ENCODE measurements at places on chromosomes 12 and 14. TPM values are rescaled to one million over a fixed set of nuclear protein-coding genes. Genes with fewer than 3 reads are reported as not detected.
A peak's percentile ranks its signal among the peaks of the same experiment; 100 is the strongest.

Gene STAB2
- total RNA-seq: 0.35 TPM

Gene KCNA5
- total RNA-seq: 0.13 TPM

Gene ZCCHC8
- 14.9 TPM for total RNA-seq

Gene EIF5
- 267 TPM for total RNA-seq

Gene PSME1
- total RNA-seq: 121 TPM

- DNase-seq: no peak
Observed at GRCh38 chr12:123106640-123107359, 44.1 kb downstream of the PITPNM2 start.

DNA sequence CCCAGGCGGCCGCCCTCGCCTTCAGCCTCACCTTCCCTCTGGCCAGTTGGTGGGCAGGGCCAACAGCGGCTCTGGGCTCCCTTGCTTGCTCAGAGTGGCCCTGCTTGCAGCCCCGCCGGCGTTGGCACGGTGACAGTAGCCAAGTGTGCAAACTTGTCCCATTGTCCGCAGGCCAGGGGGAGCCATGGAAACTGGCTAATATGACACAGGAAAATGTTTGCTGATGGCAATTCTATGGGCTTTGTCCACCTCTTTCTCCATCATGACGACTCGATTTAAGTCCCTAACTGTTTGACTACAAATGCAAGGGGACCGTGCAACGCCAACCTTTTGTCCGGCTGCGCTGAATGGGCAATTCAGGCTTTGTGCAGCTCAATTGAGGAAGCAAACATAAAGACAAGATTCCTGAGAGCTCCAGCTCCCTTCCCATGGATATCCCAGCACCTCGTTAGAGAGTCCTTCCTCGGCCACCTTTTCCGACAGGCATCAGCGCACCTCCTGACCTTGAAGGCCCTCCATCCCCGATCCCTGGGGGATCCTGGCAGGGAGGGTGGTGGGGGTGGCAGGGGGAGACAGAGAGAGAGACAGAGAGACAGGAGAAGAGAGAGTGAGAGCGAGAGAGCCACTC lies 785 bp upstream of the FAM181A start:
- DNase-seq: no peak

DNA sequence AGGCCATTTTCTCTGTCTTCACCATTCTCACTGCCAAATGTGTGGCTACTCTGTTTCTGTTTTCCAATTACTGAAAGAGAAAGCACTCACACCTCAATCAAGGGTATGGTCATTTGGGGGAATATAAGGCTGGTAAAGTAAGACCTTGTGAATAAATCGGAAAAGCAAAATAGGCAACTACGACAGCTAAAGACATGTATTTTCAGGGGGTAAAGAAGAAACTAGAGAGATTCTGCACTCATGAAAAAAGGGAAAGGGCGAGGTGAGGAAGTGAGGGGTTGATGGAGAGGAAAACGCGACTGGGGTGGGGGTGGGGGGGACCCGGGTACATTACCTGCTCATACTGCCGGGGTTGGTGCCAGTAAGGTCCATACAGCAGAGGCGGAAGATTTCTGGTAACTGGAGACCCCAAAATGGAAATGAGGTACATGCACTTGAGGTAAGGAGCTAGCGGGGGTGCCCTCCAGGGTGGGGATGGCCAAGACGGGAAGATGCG lies 19.3 kb downstream of the CHD8 start:
- DNase-seq: no peak

DNA sequence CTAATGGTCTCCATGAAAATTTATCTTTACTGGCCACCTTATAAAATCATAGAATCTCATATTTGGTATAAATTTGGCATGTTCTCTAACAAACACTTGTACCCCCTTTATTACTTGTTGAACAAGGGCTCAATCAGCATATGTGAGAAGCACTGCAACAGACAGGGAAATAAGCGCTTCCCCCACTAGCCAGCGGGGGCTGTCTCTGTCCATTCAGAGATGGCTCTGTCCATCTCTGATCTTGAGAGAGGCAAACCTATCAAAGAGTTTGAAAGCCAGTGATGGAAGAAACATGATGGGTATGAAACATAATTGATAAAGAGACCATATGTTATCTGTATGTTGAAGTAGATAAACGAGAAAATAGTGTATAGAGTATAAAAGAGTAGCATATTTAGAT lies 326.8 kb downstream of the PDZRN4 start:
- no peak for DNase-seq

DNA sequence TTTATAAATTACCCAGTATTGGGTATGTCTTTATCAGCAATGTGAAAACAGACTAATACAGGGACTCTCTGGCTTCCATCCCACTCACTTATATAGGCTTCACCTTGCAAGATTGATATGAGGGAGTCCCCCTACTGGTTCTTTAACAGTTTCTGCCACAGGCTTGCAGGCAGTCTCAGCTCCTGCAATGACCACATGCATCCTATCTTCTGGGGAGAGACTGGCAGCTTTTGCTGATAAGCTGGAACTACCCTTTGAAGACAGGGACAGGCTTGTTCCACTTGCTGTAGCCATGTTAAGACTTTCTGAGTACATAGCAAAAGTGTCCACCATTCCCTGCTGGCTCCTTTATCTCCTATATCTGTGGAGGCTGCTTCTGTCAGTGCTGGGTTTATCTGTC lies 531.7 kb upstream of the FLRT2 start:
- DNase-seq: no peak

DNA sequence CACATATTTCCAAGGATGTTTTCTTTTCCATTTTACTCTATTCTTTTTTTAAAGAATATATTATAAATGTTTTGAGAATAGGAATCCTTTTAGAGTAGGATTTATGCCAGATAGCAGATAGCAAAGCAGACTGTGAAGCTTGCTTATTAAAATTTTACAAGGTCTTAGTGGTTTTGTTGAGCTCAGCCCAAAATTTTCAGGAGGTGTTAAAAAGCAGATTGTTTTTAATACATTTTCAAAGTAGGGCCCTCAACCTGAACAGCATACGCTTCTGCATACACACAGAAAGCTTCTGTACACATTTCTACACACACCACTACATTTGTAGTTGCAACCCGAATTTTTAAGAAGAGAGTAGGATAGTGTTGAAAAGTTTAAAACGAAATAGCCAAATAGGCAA lies 151.0 kb downstream of the EPS8 start:
- DNase-seq: no peak

GRCh38 chr12:7114008-7114407 lies 5.0 kb upstream of the C1RL start:
- peak; percentile 33 for DNase-seq

- DNase-seq: no peak
Observed at GRCh38 chr12:31353750-31354708, 28.1 kb upstream of the SINHCAF start.

- DNase-seq: no peak
Observed at GRCh38 chr12:76530516-76530915, 29.1 kb downstream of the OSBPL8 start.

DNA sequence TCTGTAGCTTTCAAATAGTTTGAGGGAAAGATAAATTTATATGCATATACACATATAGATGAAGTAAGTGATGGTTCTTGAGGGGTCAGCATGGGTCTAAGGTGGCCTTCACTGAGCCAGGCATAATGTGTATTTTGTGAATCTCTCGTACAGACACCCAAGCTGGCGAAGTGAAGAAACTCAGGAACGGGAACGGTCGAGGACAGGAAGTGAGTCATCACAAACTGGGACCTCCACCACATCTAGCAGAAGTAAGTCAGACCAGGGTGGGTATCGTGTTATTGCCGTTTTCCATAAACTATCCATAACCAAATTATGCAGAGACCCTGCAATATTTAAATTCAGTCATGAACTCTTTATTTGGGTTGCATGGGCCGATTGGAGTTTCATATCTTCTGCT lies 15.4 kb upstream of the TNS2 start:
- no peak for DNase-seq

- DNase-seq: peak; percentile 96
Observed at GRCh38 chr14:88824314-88825077, at the start of gene TTC8. TTC8 (plus strand) TSS chr14:88824651; CDS start chr14:88824708, 57 bp downstream.

DNA sequence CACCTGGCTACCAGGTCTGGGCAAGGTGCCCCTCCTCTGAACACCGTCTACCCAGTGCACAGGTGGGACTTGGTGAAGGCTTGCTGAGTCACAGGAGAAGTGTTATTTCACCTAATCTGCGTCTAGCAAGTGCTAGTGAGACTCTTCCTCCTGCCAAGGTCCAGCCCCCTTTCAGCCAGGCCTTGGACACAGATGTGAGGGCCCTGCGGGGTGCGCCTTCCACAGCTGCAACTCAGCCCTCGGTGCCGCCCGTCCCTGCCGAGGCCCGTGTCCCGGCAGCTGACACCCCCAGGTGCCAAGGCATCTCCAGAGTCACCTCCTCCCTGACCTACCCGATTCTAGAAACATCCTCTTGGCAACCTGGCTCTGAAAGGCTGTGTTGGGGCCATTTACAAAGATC lies 55.1 kb downstream of the PRIMA1 start:
- no peak for DNase-seq

DNA sequence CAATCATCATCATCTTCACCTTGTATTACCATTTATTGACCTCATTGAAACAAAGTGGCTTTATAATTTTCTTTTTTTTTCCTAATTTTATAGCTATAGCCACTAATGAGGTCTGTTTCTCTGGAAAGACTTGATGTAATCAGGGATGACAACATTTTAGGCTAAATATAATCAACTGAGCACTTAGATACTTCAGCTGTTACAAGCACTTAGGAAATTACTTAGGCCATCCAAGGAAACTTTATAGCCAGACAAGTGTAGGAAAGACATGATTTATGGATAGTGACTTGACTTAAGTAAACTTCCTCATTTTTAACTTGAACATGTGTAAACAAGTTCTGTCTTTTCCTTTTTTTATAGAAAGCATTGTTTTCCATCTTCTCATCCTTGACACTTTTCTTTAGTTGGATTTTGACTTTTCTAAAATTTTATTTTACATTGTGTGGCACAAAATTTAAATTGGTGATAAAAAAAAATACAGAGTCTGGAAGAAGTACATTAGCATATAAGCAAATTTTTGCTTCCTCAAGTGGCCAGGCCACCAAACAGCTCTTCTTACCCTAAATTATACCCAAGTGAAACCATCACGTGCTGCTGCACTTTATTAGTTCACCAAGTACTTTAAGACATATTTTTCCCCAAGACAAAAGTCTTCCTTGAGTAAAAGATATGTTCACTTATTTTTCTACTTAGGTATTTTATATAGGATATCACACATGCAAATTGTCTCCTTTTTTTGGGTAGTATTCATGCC lies 15.1 kb downstream of the CPNE8 start:
- DNase-seq: no peak

- no peak for DNase-seq
Observed at GRCh38 chr14:22469538-22470303, 119.3 kb downstream of the DAD1 start.

- no peak for DNase-seq
Observed at GRCh38 chr12:120007272-120007671, 18.2 kb downstream of the BICDL1 start.

- no peak for DNase-seq
Observed at GRCh38 chr12:91289072-91289471, 106.5 kb upstream of the DCN start.

- DNase-seq: no peak
Observed at GRCh38 chr12:21825886-21826617, 51.5 kb upstream of the KCNJ8 start.
